ENCODE measurements at places on chromosomes 11 and 22.

DNA sequence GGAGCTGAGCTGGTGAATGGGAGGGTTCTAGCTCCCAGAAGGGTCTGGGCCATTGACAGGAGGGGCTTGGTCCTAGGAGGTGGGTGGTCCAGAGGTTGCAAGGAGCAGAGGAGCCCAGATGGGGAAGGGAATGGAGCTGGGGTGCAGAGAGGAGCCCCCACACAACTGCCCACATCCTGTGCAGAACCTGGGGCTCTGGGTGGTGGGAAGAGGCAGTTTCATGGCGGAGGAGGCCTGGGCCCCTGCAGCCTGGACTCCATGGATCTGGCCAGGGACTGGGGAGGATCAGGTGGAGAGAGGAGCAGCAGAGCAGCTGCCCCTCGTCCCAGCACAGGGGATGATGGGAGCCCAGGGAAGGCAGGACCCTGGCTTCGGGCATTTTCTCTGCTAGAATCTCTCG lies 963 bp upstream of the ADORA2A start:
- DNase-seq, result no peak

DNA sequence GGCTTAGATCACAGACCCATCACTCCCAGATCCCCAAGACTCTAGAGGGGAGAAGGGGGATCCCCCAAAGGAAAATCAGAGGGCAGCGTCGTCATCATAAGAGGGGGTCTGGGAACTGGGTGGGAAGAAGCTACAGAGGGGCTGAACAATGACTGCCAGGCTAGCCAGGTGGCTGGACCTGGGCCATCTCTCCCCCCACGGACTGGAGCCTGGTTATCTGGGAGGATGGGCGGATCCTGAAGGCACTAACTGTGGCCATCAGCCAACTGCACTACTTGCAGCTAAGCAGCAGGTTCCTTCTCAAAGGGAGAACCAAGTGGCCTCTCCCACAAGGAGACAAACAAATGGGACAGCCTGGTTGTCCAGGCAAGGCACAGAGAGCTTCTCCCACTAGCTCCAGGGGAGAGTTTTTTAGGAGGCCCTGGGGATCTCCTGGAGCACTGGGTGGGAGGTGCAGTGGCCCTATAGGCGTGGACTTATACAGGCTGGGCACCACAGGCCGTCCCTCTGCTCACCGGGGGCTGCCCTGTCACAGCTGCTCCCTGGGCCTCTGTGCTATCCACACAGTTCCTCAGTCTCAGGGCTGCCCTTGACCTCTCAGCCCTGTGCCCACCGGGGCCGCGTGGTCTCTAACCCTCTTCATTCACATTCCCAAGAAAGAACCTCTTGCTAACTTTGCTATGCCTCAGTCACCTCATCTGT lies 15.4 kb downstream of the P2RY6 start:
- no peak for DNase-seq

DNA sequence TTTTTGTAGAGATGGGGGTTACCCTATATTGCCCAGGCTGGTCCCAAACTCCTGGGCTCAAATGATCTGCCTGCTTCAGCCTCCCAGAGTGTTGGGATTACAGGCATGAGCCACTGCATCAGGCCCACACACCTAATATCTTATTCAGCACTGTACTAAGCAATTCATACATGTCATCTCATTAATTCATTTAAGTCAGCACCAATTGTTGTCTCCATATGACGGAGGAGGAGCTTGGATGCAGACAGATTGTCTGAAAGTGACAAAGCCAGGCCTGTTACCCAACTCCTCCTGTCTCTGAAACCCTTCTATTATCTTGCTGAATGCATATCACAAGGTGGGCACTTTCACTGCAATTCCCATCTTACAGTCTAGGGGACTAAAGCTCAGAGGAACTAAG lies 57.5 kb upstream of the ALX4 start:
- DNase-seq, result no peak

GRCh38 chr11:127109796-127110480 lies 109.4 kb upstream of the KIRREL3 start:
- DNase-seq, result no peak

GRCh38 chr11:33588056-33588455 lies 112.6 kb downstream of the C11orf91 start:
- no peak for DNase-seq

- no peak for DNase-seq
Measured at GRCh38 chr11:84471501-84471900, 1155.6 kb downstream of the DLG2 start.

GRCh38 chr11:46666516-46666915 lies 33.9 kb downstream of the ARHGAP1 start:
- DNase-seq, result no peak

- DNase-seq, result peak; percentile 89
Measured at GRCh38 chr11:72703267-72704008, 29.2 kb upstream of the PDE2A start.

DNA sequence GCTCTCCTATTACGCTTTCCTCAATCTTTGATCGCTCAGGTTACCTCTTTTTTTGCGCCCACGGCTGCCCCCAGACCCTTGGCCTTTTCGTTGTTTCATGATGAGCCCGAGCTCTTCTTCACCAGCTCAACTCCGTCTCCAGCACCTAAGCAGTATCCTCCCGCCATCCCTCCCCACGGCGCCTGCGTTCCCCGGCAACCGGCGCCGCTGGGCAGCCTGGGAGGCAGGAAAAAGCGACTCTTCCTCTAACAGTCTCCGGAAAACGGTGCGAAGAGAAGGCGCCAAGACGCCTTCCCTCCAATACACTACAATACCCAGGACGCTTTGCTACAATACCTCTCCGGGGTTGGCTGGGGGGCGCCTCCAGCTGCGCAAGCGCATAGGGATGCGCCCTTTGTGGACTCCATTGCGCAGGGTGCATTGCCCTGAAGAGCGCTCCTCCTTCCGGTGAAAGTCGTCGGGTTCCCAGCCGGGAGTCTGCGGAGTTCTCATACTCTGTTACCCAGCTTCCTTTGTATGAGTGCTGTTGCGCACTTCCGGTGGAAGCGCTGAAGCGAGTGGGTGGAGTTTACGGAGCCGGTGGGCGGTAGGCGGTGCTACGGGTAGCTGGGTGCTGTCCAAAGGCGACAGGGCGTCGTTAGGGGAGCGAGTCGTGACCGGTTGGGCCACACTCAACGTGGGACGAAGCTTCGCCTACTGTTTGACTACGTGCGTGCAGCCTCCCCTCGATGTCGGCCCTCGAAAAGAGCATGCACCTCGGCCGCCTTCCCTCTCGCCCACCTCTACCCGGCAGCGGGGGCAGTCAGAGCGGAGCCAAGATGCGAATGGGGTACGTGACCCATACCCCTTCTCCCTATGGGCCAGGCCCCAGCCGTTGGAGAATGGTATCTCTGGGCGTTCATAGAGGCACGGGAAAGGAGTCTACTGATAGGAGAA lies at the start of the genes C2CD3 and PPME1:
C2CD3 (minus strand) TSS at position 309 of the 936 bp plus-strand sequence; CDS start at position 99, 210 bp downstream.
PPME1 (plus strand) TSS at position 596 of the 936 bp plus-strand sequence; CDS start at position 729, 133 bp downstream.
- DNase-seq, result peak; percentile 97

- DNase-seq, result no peak
Measured at GRCh38 chr11:92340839-92341238, 116.2 kb downstream of the FAT3 start.

- DNase-seq, result peak; percentile 37
Measured at GRCh38 chr22:19873138-19873959, 18.7 kb upstream of the GNB1L start.

Data from right forelimb (tissue), 1 donor.